ENCODE measurements at places on chromosomes 2 and 18.

DNA sequence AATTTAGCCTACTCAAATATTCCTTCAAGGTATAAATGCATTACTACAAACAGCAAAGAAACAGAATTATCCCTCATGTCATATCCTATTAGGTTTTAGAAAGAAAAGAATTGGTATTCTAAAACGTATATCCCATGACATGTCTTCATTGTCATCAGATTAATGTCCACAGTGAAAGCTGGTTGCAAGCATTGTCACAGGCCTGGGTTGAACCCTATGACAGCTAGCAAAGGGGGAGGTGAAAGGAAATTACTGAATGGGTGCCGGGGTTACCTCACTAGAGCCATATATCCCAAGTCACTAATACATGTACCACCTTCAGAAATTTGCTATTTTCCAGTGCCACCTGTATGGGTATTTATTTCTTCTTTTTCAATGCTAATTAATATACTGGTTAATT lies 1630.5 kb upstream of the NXPH2 start:
- no peak for DNase-seq

DNA sequence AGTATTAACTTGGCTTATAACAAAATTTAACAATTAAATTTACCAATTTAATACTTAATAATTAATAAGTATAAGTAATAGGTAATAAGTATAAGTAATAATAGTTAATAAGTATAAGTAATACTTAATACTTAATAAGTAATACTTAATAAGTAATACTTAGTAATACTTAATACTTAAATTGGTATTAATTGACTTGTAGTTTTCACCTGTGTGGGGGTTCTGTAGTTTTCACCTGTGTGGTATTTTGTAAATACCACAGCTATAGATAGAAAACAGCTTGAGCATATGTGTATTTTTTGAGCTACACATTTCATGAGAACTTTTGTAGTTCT lies 55.4 kb downstream of the MAPRE2 start:
- no peak for DNase-seq

GRCh38 chr2:46276642-46277041 lies 20.6 kb upstream of the EPAS1 start:
- no peak for DNase-seq

DNA sequence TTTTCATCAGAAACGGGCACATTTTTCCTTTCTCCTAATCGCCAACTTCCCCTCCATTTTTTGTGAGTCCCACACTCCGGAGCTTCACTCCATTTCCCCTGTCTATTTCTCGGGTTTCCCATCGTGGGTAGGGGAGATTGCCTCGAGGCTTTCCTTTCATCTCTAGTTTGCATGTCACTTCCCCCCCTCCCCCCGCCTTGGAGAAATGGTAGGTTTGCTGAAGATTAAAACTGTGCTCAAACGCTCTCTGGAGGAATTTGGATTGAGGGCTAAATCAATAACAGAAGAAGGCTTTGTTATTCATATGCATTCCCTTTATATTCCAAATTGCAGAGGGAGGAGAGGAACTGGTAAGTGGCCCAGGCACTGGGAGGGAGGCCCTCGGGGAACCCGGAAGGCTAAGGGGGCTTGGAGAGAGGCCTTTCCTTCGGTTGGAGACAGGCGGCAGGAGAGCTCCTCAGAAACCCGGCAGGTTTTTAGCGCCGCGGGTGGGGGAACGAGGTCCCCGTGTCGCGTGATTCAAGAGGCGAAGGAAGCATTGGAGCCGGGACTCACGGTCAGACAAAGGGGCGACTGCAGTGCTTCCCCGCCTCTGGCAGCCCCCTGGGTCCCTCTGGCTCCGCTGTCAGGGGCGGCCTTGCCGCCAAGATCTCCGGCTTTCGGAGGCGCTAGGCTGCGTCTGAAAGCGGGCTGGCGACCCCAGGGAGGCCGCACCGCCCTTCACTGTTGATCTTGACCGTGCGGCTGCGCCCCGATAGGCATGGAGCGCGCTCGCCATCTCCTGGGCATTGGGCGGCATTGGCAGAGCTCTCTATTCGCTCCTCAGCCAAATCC lies 2.4 kb upstream of the HOXD12 start:
- peak; percentile 91 for DNase-seq

DNA sequence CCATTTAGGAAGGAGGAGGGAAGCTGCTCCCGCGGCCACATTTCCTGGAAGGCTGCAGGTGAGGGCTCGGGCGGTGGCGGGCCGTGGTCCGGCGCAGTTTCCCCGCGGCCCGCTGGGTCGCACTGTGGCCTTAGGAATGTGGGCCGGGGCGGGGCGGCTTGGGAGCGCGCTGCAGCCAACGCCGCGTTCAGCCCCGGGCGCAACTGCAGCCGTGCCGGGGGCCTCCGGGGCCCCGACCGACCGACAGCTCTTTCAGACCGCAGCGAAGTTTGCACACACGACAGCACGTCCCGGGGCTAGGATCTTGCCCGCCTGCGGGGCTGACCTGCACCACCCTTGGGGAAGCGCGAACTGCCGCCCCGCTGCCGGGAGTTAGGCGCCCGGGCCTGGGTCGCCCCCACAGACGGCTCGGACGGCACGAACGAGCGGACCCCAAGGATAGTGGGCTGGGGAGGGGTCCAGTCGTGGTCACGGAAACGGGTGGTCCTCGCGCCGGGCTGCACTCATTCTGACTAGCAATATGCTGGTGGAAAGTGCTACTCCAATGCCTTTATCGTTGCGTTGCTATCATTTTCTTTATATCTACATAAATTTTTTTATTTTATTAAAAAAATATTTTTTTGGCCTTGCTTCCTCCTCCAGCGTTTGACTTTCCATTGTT lies 69.9 kb upstream of the DLX2 start:
- DNase-seq: peak; percentile 59

DNA sequence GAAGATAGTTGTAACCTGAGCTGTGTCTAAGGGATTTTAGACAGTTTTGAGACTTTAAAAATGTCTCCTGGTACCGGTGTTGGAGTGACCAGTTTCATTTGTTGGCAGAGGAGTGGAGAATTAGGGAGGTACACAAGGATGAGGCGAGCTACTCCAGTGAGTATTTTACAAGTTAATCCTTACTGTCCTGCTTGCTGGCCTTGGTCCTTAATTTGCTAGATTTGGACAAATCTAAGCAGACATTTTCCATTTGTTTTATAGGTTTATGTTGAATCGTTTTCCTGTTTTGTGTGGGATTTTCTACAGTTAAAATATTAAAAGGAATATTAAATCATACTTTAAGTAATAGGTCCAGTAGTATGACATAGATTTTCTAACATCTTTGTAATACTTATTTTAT lies 101.8 kb downstream of the ZNF407 start:
- DNase-seq: no peak

DNA sequence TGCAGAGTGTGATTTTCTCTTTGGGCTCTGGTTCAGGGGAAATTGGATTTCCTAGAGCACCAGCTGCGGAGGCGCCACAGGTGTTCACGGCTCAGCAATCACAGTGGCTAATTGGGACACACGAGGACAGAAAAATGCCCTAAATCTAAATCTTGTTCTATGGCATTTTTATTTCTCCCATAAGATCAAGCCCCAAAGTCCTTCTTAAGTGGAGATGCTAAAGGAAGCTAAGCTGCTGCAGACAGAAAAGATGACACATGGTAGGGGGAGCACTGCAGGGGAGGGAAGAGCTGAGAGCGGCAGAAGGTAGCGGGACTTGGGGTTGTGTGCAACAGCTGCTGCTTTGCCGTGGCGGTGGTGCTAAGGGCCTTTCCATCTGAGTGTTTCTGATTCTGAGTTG lies 280.6 kb downstream of the MYT1L start:
- peak; percentile 93 for DNase-seq

- DNase-seq: no peak
These were observed 118.6 kb upstream of the GLI2 start for GRCh38 chr2:120617055-120617454.

DNA sequence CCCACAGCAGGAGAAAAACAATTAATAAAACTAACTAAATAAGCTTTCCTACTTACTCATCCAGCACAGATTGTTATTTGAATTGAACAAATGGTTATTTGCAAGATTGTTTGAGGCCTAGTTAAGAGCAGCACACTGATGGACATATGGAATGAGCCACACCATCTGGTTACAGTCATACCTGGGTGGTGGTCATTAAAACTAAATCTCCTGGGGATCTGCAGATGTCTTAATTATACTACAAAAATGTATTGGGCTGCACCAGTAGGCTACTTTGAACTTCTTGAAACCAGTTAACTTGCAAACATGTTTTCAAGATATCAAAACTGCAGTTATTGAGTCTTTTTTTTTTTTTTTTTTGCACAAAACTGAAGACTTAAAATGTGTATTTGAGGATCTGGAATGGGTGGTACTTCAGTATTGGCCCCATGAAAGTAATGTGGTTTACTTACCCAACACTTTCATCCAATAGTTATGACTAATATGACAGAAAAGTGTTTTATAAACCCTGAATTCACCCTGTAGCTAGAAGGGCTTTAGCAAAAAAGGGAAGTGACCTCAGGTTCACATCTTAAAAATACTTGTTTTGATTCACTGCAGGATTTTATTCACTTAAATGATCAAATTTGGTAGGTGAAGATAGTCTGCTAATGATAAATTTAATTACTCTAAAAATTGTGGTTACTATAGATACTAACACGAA lies 10.8 kb downstream of the AGFG1 start:
- peak; percentile 80 for DNase-seq

GRCh38 chr18:48355276-48356115 lies 53.7 kb downstream of the ZBTB7C start:
- no peak for DNase-seq

- no peak for DNase-seq
These were observed 102.2 kb upstream of the FZD5 start for GRCh38 chr2:207871911-207872310.

DNA sequence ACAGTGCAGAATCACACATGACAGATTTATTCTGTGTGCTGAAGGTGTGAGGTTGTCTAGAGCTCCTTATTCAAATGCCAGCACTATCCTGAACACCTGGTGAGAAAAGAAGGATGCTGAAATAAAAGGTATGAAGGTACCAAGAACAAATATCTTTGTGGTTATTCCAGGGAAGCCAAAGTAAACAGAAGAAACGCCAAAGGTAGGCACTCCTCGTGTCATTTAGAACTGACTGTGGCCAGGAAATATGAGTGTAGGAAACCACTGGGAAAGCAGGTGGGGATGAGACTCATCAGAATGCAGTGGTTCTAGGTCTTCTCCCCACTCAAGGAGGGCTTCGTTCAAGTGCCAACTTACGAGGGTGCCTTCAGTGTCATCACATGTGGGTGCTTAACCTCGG lies 80.8 kb downstream of the KIF5C start:
- no peak for DNase-seq

DNA sequence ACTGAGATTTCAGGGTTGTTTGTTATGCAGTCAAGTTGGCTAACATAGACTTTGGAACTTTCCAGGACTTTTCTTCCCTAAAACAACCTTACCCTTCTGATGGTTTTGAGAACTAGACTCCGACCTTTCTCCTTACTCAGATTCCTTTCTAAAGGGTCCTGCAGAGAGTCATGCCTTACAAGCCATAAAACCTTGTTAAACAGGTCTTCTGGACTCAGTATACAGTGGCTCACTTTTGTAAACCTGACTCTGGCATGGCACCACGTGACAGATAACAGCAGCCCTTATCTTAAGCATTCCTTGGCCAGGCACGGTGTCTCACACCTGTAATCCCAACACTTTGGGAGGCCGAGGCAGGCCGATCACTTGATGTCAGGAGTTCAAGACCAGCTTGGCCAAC lies 253.2 kb upstream of the RAB6C start:
- no peak for DNase-seq

DNA sequence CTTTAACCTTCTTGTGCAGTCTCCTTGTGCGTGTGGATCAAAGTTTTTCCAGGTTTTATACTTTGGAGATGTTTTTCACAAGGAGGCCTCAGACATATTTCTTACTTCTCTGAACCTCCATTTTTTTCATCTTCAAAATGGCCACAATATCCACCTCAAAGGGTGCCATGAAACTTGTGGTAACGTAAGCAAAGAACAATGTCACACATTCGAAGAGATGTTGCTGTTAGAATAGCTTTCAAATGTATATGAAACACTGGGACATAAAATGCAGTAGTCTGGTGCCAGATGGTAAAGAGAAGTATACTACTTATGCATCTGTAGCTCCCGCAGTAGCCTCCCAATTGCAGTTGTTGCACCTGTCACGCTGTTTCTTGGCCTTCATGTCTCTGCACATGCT lies 2.6 kb upstream of the KRCC1 start:
- DNase-seq: peak; percentile 18

GRCh38 chr2:216603010-216603883 lies 30.0 kb upstream of the IGFBP2 start:
- DNase-seq: no peak

DNA sequence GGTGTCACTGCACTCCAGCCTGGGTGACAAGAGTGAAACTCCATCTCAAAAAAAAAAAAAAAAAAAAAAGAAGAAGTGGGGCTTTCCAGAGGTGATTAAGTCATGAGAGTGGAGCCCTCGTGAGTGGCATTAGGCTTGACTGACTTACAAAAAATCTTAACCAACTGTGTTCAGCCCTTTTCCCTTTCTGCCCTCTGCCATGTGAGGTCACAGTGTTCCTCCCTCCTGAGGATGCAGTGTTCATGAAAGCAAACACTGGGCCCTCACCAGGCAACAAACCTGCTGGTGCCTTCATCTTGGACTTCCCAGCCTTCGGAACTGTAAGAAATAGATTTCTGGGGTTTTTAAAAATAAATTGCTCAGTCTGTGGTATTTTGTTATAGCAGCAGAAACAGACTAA lies 37.0 kb upstream of the METTL21A start:
- DNase-seq: no peak

DNA sequence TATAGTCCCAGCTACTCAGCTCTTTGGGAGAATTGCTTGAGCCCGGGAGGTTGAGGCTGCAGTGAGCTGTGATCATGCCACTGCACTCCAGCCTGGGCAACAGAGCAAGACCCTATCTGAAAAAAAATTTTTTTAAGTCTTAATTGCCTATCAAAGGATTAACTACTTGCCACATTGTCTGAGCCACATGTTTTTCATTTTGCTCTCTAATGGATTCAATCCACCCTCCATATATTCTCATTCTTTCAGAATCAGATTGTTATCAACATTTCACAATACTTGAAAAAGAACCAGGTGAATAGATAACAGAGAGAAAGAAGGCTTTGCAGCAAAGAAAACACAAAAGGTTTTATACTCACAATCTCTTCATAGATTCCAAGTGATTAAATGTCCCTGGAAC lies 61.0 kb downstream of the PXDN start:
- no peak for DNase-seq

- DNase-seq: peak; percentile 38
These were observed 18.0 kb downstream of the TGOLN2 start for GRCh38 chr2:85309699-85310321.

DNA sequence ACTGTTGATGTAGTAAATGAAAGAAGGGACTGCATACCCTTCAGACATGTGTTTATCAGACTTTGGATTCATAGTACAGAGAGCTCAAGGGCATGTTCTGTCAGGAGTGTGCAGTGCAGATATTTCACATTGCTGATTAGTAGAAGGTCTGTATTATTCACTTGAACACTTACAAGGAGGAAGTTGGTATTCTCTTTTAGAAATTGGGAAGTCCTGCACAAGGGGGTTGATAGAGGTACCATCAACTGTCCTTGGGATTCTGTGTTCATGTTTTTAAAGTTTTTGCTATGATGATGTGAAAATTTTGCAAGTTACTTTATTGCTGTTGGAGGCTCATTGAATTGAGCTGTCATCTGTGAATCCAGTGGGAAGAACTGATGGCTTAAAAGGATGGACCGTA lies 6.7 kb downstream of the PSMD1 start:
- no peak for DNase-seq

GRCh38 chr2:206480161-206480560 lies 36.8 kb downstream of the ADAM23 start:
- peak; percentile 48 for DNase-seq

GRCh38 chr2:112924360-112924759 lies 13.4 kb downstream of the IL37 start:
- peak; percentile 5 for DNase-seq
